Bronchial epithelial cell (primary cell): ENCODE measurements at places on chromosomes 12 and 14. TPM values are rescaled to one million over a fixed set of nuclear protein-coding genes. Genes with fewer than 3 reads are reported as not detected.

The DDN gene
- 0.13 and 0.26 TPM in 2 replicates for total RNA-seq

The CISTR gene
- total RNA-seq, result not detected in 2 replicates

The LRRIQ1 gene
- under 0.01 and 0.38 TPM in 2 replicates for total RNA-seq

The NINJ2 gene
- total RNA-seq, result 0.26 TPM in 2 replicates

The GALNT8 gene
- 0.13 TPM in 1 of 2 replicates, not detected in the other for total RNA-seq

- DNase-seq, result peak; percentile 30
These were observed 461.1 kb downstream of the LRIG3 start for GRCh38 chr12:58459191-58459590.

DNA sequence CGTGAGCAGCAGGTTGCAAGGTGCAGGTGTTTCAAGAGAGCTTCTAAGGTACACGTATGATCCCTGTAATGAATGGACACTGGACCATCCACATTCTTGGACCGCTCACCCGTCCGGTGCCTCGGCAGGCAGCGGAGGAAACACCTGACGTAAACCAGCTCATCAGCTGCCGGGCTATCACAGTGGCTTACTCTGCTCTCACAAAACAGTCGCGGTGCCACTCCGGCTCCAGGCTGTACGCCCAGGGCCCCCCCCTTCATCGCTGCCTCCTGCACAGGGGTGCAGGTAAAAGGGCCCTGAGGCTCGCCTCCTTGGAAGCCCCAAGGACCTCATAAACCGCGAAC lies 436 bp downstream of the VPS33A start:
- peak; percentile 35 for DNase-seq

GRCh38 chr12:111764120-111764821 lies 2.5 kb upstream of the ALDH2 start:
- DNase-seq, result no peak

DNA sequence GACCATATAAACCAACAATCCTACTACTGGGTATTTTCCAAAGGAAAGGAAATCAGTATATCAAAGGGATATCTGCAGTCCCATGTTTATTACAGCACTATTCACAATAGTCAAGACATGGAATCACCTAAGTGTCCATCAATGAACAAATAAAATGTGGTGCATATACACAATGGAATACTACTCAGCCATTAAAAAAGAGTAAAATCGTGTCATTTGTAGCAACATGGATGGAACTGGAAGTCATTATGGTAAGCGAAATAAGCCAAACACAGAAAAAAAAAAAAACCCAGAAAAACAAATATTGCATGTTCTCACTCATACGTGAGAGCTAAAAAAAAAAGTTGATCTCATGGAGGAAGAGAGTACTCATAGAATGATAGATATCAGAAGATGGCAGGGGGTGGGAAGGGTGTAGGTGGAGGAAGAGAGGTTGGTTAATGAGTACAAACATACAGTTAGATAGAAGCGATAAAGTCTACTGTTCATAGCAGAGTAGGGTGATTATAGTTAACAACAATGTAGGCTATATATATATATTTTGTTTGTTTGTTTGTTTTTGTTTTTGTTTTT lies 49.3 kb downstream of the BCAT1 start:
- no peak for DNase-seq

GRCh38 chr14:34966413-34966812 lies 16.4 kb upstream of the SRP54 start:
- DNase-seq, result no peak

- DNase-seq, result no peak
These were observed 15.6 kb upstream of the DYNC1H1 start for GRCh38 chr14:101948666-101949216.

- DNase-seq, result no peak
These were observed 4.6 kb upstream of the ESR2 start for GRCh38 chr14:64298773-64299172.

DNA sequence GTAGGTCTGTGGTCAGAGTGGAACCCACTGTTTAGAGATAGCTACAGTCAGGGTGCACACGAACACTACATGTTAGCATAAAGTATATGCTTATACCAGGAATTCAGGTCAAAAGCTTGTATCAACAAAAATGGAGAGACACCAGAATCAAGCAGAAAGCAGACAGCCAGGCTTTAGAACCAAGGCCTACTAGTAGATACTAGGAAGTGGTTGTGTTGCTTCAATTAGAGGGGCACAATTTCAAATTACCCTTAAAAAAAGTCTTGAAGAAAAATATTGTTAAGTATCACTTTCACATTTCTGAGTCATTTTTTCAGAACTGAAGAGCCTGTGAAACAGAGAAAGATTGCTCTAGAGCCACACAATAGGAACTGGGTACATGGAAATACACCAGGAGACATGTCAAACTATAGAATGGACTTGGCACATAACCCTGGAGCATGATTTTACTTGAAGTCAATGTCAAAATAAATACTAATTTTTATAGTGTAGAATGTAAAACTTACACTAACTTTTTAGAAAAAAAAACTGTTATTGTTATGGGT lies 41.6 kb downstream of the LRRC9 start:
- DNase-seq, result no peak

DNA sequence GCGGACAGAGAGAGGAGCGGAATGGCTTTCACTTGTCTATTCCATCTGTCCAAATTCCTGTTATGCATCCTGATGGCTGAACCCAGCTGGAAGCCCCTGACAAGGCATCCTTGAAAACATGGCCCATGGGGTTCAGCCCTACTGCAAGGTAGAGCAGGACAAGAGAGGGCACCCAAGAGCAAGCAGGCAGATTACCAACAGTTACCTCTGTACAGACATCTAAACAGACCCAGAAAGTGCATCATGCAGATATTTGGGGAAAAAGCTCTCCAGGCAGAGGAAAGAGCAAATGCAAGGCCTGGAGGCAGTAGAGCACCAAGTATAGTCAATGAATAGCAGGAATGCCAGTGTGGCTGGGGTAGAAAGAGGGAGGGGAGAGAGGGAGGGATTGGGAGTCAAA lies 407.5 kb downstream of the PCNX1 start:
- no peak for DNase-seq

GRCh38 chr14:31944256-31945073 lies 132.6 kb upstream of the ARHGAP5 start:
- DNase-seq, result no peak

DNA sequence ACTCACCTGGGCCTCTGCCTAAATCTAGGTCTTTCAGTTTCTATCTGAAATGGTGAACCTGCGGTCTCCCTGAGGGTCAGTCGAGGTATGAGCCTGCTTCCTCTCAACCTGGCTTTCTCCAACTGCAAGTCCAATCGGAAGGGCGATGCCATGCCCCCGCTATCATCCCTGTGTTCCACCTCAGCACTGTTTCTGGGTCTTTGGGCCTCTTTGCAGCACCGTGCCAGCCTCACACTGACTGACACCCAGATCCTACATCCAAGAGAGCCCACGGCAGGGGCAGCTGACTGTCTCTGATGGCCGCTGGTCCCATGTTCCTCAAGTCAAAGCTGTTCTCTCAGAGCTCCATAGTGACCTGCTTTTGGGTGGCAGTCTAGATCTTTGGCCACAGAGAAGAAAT lies 120.7 kb downstream of the PAPOLA start:
- DNase-seq, result no peak

- DNase-seq, result no peak
These were observed 414.0 kb downstream of the CCDC91 start for GRCh38 chr12:28604240-28604639.

DNA sequence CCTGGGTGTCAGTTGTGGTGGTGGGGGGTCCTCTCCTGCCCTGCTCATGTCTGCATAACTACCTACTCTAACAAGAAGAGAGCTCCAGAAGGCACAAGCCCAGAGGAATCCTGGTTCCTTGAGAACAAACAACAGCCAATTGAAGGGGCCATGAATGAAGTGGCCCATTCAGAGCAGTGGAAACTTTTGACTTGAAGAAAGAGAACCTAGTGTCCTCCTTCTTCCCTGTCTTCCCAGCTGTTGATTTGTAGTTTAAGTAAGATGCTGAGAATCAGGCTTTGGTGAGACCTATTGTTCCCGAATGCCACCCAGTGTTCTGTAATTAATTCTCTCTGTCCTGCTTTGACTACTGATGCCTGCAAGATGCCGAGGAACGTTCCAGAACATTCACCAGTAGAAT lies 79.2 kb downstream of the C14orf132 start:
- DNase-seq, result no peak

- no peak for DNase-seq
These were observed 13.9 kb upstream of the MDM2 start for GRCh38 chr12:68793975-68794652.
